ENCODE measurements at places on chromosomes 4 and X.
A peak's percentile ranks its signal among the peaks of the same experiment; 100 is the strongest.

- no peaks in the 10 kb centered on the region for H3K27me3 ChIP-seq
- no peaks in the 10 kb centered on the region for H3K36me3 ChIP-seq
- H3K4me3 ChIP-seq = no peak overlapping the region
- no peak overlapping the region for H3K27ac ChIP-seq
These were observed 66.1 kb downstream of the SNX25 start for GRCh38 chr4:185275501-185275900.

- H3K36me3 ChIP-seq = no peaks in the 10 kb centered on the region
- H3K27me3 ChIP-seq = no peaks in the 10 kb centered on the region
- H3K4me1 ChIP-seq = peaks cover 3% of the 10 kb centered on the region
- no peak overlapping the region for H3K4me3 ChIP-seq
- no peak overlapping the region for H3K27ac ChIP-seq
These were observed 47.1 kb upstream of the TMEM131L start for GRCh38 chr4:153419029-153419428.

- no peak for DNase-seq
- no peak overlapping the region for H3K4me3 ChIP-seq
- H3K27me3 ChIP-seq = no peaks in the 10 kb centered on the region
- H3K36me3 ChIP-seq = no peaks in the 10 kb centered on the region
These were observed 581.4 kb downstream of the RAB28 start for GRCh38 chr4:12902735-12903134.

- H3K36me3 ChIP-seq = peaks cover 7% of the 10 kb centered on the region
- no peak overlapping the region for H3K4me3 ChIP-seq
- H3K27ac ChIP-seq = no peak overlapping the region
- H3K4me1 ChIP-seq = no peaks in the 10 kb centered on the region
These were observed 5.4 kb downstream of the EVC start for GRCh38 chr4:5716391-5716790.

DNA sequence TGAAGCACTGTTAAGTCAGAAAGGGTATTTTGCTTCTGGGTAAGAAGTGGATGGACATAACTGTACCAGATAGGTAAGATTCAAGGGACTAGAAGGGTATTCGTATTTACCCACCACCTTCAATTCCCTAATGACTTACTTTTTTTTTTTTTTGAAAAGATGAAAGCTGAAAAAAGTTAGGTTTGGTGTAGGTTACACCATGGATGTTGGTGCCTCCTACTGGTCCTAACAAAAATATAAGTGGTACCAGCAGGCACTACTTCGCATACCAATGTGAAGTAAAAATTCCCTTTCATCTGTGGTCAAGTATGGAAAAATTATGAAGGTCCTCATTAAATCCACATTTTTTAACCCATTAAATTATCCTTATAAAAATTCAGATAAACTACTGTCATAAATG is 7.2 kb downstream of the ANKRD17 start:
- no peaks in the 10 kb centered on the region for H3K27me3 ChIP-seq
- peaks cover 8% of the 10 kb centered on the region for H3K4me1 ChIP-seq
- no peak overlapping the region for H3K27ac ChIP-seq
- no peak overlapping the region for H3K4me3 ChIP-seq
- DNase-seq = no peak

DNA sequence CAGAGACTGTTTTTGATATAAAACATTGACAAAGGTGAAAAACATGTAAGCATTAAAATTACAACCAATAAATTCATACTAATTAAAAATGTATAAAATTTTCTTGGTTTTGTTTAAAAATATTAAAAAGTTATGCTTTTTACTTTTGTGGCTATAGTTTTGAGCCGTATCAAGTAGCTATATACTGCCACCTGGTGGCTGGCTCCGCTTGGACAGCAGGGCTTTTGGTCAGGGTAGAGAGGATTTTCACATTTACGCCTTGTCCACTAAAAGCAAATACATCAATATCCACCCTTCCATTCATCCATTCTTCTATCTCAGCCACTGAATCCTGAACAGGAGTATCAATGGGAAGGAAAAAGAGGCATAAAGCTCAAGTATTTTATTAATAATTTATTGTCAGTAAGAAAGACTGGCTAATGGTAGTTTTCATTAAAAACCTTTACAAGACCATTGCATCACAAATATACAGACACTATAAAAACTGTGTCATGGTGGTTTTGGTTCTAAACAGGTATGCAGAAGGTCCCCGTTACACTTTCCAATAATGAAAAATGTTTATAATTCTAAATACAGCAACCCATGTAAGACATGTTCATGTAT is 32.1 kb upstream of the MTNR1A start:
- H3K27ac ChIP-seq = no peak overlapping the region
- no peaks in the 10 kb centered on the region for H3K4me1 ChIP-seq
- DNase-seq = peak; percentile 78
- peaks cover 5% of the 10 kb centered on the region for H3K36me3 ChIP-seq
- H3K4me3 ChIP-seq = no peak overlapping the region

All from glutamatergic neuron (in vitro differentiated cells).